Left kidney (tissue), 8 donors: ENCODE measurements at places on chromosomes 11 and 22. TPM values are rescaled to one million over a fixed set of nuclear protein-coding genes. Genes with fewer than 3 reads are reported as not detected.

WNT7B gene
- polyA plus RNA-seq: 7.5 TPM

FREY1 gene
- 0.18 TPM for polyA plus RNA-seq

MUC6 gene
- 26.8 TPM for polyA plus RNA-seq

OR56A3 gene
- polyA plus RNA-seq: not detected

OR51I1 gene
- not detected for polyA plus RNA-seq

ARHGAP32 gene
- polyA plus RNA-seq: 22.7 TPM

CD82 gene
- 11.4 TPM for polyA plus RNA-seq

GRIA4 gene
- polyA plus RNA-seq: 0.75 TPM
